ENCODE measurements at places on chromosomes 2 and 18.

DNA sequence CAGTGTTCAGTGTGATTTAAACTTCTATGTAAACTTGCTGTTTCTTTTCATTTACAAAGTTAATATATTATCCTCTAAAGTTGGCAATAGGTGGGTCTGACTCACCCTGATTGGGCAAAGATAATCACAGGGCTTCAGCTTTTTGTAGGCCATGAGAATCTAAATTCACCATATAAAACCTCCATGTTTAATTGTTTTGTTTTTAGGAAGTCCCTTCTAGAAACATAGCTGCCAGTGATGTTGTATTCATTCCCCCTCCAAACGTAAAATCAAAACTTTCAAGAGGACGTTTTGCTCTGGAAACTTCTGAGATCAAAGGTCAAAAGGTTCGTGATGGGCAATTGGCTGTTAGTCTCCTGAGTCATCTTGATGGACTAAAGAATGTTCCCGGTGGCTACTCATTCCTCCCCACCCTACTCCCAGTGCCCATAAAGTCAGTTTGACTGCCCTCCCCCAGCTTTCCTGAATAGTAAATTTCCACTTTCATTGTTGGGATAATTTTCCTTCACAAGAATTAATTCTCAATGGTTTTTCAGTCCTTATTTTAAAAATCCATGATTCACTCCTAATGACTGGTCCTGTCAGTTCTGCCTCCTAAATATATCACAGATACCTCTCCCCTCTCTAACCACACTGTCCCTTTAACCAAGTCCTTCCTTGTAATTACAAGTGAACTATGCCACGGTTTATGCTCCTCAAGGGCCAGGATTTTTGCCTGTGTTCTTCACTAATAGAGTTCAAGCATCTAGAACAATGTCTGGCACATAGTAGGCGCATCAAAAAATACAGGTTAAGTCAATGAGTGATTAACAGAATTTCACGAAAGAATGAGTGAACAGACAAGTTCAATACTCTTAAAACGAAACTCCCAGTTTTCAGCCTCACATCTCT lies 164.4 kb upstream of the VRK2 start:
- DNase-seq, result no peak

- DNase-seq, result no peak
These were observed 339.8 kb downstream of the DYSF start for GRCh38 chr2:71792926-71793761.

DNA sequence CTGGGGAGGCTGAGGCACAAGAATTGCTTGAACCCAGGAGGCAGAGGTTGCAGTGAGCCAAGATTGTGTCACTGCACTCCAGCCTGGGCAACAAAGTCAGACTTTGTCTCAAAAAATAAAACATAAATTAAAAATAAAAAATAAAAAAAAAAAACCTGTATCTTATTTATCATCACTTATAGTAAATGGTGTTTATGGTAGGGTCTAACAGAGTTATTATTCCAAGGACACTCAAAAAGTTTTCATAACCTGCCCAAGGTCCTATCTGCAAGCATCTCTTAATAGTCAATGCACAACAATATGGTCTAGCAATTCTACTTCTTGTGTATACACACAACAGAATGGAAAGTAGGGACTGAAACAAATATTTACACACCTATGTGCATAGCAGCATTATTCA lies 47.3 kb upstream of the MYCN start:
- no peak for DNase-seq

- no peak for DNase-seq
These were observed 83.3 kb upstream of the ZNF521 start for GRCh38 chr18:25435149-25435782.

- peak; percentile 5 for DNase-seq
These were observed 279.0 kb downstream of the SRBD1 start for GRCh38 chr2:45332094-45332493.

DNA sequence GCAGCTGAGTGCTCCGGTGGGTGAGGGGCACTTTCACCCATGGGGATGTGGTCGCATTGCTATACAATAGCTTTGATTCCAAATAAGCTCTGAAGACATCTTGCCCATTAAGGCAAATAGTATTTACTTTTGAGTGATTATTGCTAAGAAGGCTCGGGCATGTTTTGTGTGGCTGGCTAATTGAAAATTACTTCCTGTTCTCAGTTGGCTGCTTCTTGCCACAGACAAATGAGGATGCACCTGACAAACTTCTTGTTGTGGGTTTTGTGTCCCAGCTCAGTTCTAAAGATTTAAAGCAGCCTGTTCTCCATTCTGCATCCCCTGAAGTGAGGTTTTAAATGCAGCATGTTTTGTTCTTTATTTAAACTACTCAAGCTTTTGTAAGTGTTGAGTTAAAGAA lies 88.3 kb downstream of the KCNS3 start:
- no peak for DNase-seq

DNA sequence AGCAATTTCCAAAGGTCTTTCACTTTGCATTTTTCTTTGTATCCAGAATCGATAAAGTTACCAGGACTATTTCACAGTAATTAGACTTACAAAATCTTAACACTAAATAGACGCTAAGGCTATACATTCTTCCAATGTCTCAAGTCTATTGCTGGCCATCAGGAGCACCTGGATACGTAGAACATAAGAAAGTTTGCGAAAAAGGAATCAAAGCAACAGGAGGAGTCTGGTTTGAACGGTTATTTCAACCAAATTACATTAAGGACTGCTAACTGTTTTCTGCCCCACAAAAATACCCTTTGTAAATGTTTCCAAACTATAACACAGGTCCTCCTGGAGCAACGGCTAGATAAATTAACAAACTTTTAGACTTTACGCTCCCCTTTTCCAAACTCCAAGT lies 1.4 kb upstream of the HNRNPA3 start:
- no peak for DNase-seq

DNA sequence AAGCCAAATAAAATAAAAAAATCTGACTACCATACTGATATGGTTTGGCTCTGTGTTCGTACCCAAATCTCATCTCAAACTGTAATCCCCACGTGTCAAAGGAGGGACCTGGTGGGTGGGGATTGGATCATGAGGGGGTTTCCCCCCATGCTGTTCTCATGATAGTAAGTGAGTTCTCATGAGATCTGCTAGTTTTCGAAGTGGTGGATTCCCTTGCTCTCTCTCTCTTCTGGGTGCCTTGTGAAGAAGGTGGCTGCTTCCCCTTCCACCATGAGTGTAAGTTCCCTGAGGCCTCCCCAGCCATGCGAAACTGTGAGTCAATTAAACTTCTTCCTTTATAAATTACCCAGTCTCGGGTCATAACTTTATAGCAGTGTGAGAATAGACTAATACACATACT lies 123.8 kb upstream of the WDSUB1 start:
- no peak for DNase-seq

GRCh38 chr2:67625178-67625577 lies 228.0 kb downstream of the ETAA1 start:
- DNase-seq, result no peak

DNA sequence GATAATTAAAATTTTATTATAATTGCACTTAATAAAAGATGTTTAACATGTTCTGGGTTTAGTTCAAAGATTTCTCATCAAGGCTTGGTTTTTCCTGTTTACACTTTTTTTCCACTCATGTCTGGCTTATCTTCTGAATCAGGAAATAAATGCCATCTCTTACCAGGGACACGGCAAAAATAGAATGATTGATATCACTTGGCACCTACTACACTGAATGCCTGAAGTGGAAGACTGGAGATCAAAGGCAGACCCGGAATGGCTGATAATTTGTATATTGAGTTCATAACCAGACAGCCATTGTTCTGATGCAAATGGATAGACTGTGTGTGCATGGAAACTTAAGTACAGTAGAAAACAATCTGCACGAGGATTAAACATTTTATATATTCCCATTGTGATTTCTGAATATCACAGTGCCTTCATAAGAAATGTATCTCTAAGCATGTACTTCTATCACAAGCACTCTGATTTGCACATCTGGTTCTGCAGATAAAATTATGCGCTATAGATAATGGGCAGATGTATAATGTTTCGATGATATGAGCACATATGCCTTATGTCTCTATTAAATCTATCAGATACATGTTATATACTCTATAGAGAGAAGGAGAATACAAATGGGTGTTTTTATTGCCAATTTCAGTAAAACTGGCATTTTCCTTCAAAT lies 304.8 kb downstream of the RND3 start:
- no peak for DNase-seq

DNA sequence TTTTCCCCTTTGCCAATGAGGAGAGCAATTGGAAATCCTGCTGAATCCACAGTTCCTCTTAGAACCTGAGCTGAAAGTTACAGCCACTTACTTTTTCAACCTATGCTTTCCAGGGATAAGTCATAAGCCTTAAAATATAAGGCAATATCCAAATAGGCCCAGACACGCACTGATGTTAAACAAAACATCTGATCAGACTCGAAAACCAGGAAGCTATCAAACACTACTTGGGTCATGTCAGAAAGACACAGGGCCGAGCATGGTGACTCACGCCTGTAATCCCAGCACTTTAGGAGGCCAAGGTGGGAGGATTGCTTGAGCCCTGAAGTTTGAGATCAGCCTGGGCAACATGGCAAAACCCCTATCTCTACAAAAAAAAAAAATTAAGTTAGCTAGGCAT lies 192.1 kb downstream of the SP3 start:
- DNase-seq, result no peak

GRCh38 chr2:620471-621302 lies 56.5 kb downstream of the TMEM18 start:
- no peak for DNase-seq

All from hematopoietic multipotent progenitor cell treated with erythropoietin and hydrocortisone succinate and interleukin-3 and kit ligand, for 6 days (in vitro differentiated cells).